Retinal pigment epithelial cell (primary cell): ENCODE measurements at places on chromosomes 11 and 22.

GRCh38 chr11:72136684-72137262, 1.2 kb downstream of the FOLR3 start:
- DNase-seq = no peak

DNA sequence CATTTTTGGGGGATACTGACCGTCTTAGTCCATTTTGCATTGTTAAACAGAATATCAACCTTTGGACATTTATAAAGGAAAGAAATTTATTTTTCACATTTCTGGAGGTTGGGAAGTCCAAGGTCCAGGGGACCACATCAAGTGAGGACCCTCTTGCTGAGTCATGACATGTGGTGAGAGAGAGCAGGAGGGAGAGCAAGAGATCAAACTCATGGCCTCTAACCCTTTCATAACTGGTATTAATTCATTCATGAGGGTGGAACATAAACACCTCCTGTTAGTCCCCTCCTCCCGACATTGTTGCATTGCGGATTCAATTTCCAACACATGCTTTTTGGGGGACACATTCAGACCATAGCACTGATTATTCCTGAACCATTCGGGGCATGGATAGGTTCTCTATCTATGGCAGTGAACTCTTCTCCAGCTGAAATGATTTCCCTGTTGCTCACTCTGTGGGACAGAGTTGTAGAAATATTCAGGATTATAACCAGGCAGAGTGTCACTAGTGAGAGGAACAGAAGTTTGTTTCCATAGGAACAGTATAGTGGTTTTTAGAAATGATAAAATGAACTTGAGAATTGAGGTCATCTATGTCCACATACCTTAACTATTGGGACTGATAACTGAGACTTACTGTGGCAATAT, 88.2 kb upstream of the OR9Q1 start:
- no peak for DNase-seq

DNA sequence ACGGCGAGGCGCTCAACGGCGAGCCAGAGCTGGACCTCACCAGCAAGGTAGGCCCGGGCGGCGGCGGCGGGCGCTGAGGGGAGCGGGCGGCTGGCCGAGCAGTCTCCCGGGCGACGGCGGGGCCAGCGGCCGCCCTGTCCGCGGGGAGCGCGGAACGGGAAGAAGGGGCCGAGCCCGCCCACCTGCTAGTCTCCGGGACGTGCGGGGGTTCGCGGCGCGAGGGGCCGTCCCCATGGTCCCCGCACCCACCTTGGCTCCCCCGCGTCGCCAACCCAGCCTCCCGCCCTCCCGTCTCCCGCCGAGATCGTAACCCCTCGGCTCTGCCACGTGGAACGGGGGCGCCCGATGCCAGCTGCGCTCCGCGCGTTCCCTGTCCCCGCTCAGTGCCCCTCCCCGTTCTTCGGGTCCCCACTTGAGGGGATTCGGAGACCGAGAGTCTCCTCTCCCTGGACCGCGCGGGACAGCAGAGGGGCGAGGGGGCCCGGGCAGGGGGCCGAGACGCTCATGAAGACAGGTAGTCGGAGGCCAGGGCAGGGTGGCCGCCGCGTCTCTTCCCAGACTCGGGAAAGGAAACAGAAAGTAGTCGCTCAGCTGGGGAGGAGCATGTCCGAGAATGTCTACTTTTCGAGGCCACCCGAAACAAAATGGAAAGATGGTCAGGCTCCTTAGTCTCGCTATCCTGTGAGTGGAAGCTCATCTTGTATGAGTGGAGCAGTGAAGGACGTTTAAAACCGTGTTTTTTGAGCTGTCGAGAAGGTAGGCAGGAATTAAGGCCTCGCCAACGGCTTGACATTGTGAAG, 557 bp downstream of the GTPBP1 start:
- DNase-seq = no peak

DNA sequence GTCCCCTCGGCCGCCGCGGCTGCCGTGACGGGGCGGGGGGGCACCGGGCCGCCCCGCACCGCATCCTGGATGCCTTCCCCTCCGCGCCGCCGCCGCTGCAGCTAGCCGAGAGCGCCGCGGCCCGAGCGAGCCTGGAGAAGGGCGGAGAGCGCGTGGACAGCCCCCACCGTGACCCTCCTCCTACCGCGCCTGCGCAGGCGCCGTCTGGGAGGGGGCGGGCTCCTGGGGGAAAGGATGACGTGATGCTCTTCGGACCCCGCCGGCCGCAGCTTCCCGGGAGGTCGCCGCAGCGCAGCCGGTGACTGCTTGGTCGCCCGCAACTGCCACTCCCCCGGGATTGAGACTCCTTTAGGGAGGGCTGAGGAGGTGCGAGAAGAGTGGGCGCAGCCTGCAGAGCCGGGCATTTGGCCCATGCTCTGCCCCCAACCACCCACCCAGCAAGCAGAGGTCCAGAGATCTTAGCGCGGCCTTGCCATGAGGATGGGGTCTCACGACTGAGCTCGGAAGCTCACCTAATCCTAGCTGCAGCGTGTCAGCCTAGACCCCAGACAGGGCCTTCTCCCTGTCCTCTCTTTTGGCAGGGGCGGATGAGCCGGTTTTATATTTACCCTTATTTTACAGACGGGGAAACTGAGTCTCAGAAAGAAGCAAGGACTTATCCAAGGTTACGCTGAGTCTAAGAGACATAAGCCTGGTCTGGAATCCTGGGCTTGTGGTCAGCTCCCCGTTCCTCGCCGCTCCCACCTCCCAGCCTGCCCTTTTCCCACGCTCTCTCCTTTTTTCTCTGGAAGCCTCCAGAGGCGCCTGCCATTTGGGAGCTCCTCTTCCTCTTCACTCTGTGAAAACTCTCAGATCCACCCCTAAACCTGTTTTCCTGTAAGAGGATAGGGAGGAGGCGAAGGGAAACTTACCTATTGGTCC, at the start of gene DENND5A:
TSS of gene DENND5A (minus strand) at position 140 of the 921 bp plus-strand sequence. CDS start 281 bp downstream, outside the sequence.
- DNase-seq = peak; percentile 30

GRCh38 chr22:48389916-48390315, 1437.8 kb downstream of the BRD1 start:
- no peak for DNase-seq

DNA sequence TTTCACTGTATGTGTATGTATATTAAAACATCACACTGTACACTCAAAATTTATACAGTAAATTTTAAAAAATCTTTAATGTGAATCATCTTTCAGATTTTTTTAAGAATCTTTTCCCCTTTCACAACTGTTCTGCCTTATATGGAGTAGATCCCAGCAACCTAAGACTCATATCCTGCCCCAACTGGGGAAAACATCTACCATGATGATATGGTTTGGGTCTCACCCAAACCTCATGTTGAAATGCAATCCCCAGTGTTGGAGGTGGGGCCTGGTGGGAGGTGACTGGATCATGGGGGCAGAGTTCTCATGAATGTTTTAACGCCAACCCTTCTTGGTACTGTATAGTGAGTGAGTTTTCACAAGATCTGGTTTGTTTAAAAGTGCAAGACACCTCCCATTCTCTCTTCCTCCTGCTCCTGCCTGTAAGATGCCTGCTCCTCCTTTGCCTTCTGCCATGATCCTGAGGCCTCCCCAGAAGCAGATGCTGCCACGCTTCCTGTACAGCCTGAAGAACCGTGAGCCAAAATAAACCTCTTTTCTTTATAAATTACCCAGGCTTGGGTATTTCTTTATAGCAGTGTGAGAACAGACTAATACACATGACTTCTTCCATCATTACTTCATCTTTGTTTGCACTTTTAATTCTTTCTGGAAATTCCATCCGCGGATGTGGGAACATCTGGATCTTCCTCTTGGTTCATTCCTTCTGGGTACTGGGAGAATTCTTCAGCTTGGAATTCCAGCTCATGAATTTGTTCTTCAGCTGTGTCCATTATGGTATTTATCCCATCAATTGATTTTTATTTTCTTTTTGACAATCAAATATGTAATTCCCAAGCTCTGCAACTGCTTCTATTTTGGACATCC, 36.9 kb downstream of the LINC01488 start:
- no peak for DNase-seq

DNA sequence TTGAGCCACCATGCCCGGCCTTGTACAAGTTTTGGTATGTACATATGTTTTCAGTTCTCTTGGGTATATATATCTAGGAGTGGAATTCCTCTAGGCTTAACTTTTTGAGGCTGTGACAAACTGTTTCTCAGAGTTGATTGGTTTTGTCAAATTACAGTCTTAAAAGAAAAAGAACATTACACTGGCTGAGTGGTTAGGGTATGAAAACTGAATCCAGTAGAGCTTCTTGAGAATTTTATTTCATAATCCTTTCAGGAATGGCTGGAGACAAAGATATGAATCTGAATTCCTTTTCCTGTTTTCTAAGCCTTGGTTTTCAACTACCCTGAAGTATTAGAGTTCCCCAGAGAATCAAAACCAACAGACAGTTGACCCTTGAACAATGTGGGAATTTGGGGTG, 6.5 kb downstream of the METTL15 start:
- peak; percentile 93 for DNase-seq

- DNase-seq = no peak
These were observed 41.0 kb downstream of the GLYATL1 start for GRCh38 chr11:58980159-58980843.

DNA sequence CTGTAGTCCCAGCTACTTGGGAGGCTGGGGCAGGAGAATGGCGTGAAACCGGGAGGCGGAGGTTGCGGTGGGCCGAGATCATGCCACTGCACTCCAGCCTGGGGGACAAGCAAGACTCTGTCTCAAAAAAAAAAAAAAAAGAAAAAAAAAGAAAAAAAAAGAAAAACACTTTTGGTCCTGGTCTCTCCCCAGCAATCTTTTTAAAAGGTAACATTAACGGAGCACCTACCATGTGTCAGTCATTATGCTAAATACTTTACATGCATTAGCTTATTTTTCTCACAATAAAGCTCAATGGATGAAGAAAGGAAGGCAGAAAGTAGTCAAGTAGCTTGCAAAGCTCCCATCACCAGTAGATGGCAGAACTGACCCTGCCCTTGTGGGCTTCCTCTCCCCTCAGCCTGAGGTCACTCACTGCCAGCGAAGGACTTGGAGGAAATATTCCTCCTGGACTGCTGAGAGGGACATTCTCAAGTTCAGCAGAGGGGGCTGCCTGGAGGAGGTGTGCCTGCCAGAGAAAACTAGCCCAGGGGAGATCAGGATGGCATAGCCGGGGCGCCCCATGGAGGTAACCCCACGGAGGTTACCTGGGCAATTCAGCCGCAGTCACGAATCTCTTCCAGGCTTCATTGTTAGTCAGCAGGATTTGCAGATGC, 15.5 kb downstream of the APOL3 start:
- no peak for DNase-seq

- no peak for DNase-seq
These were observed 253.1 kb downstream of the TTC28 start for GRCh38 chr22:28426346-28427132.

DNA sequence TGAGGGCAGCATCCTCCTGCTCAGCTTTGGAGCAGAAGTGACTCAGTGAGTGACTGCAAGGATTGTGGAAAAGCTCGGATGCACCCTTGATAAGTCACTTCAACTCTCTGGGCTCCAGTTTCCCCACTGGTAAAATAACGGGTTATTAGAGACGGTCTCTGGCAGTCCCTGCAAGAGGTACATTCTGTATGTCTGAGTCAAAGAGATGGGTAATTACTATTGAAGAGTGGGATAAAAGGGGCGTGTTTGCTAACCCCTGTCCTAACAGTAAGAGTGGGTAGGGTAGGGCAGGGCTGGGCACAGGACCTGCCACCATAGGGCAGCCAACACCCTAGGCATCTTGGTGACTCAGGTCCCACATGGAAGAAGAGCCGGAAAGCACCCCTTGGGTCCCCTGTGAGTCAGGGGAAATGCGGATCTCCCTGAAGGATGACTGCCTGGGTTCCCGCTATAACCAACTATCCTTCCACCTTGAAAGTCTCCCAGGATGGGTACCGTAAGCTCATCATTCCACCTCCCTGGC, 7.3 kb upstream of the AHNAK start:
- DNase-seq = no peak

GRCh38 chr11:3747704-3748103, 49.6 kb downstream of the NUP98 start:
- no peak for DNase-seq

GRCh38 chr22:30610299-30610698, 3.3 kb downstream of the TCN2 start:
- DNase-seq = no peak

GRCh38 chr11:17154409-17155159, 53.2 kb downstream of the PIK3C2A start:
- no peak for DNase-seq

GRCh38 chr11:58730507-58731089, 1.1 kb downstream of the GLYAT start:
- DNase-seq = no peak

DNA sequence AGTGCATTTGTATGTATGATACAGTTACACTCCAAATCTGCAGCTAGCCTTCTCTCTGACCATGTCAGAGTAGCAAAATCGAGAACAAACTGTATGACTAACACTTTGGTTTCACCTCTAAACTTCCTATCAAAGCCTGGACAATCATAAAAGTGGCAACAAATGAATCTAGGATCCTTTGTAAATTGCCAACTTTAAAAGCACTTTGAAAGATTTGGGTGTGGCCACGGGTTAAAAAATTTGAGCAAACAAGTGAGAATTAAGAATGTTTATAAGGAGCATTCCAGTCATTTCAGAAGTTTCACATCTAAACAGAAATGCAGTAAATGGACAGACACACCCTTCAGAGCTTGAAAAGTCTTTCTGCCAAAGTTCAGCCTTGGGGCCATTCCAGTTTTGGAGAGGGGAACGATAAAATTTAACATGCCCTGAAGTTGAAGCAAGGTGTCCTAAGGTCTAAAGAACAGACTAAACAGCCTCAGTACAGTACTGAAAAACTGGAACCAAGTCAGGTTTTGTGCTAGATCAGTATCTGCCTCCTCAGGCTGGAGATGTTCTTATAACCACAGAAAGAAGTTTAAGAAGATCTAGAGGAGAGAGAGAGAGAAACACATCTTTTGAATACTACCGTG, 181.9 kb upstream of the BDNF start:
- no peak for DNase-seq

- no peak for DNase-seq
These were observed 100.3 kb upstream of the PITPNB start for GRCh38 chr22:28019360-28019759.

- no peak for DNase-seq
These were observed 15.6 kb downstream of the ZBED4 start for GRCh38 chr22:49869086-49869830.

DNA sequence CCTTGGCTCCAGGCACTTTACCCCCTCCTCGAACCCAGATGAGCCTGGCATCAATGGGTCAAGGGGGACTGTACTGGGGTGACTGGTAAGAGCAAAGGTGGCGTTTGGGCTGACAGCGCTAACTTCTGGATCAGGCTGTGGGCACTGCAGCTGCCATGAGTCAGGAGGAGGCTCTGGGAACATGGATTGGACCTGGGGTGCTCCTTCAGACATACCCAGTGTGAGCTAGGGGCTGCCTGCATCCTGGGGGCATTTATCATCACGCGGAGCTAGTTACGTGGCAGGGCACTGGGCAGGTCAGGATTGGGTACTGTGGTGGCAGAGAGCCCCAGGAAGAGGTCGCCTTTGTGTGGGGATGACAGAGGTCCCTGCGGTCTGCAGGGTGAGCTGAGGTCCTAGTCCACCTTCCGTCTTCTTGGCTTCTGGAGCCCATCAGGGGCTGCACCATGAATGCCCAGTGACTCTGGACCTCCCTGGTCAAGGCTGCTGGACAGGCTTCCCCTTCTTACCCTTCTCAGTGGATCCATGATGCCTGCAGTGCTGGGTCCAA, 13.1 kb downstream of the GRIK4 start:
- no peak for DNase-seq
